ENCODE measurements at places on chromosomes 11 and 22.

GRCh38 chr22:40610329-40610850 is 26.1 kb downstream of the MRTFA start:
- DNase-seq, result no peak

DNA sequence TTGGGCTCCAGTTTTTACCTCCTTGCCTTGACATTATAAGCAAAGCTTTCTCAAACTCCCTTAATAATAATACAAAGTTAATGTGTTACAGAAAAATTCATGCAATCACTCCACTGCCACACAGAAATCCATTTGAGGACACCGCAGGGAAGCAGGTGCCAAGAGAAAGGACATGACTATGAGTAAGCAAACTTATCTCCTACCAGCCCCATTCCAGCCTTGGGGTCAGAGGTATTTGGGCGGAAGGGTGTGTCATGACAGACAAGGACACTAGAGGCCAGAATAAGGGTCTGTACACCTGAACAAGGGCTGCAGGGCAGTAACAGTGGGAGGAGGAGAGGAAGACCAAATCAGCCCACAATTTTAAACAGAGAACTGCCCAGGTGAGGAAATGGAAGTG is 5.9 kb downstream of the GNG3 start:
- no peak for DNase-seq

- no peak for DNase-seq
These were observed 36.7 kb upstream of the CD44 start for GRCh38 chr11:35102267-35102666.

DNA sequence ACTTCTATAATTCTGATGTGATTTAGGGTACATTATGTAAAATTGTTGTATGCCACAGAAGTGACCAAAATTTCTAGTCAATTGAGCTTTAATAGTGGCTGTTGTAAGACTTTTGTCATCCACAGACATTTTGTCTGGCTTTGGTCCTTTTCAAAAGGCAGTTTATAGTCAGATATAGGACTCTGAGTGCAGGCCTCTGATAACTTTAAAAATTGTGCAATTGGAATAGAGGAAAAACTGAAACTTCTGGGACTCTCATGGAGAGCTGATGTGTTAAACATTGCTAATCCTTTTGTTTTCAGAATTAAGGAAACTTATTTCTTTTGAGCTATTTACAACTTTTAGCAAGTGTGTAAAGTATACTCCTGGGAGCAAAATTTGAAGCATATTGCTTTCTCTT is 9.0 kb upstream of the MRPL17 start:
- no peak for DNase-seq

GRCh38 chr22:22748297-22748743 is 103.9 kb downstream of the GGTLC2 start:
- DNase-seq, result no peak

DNA sequence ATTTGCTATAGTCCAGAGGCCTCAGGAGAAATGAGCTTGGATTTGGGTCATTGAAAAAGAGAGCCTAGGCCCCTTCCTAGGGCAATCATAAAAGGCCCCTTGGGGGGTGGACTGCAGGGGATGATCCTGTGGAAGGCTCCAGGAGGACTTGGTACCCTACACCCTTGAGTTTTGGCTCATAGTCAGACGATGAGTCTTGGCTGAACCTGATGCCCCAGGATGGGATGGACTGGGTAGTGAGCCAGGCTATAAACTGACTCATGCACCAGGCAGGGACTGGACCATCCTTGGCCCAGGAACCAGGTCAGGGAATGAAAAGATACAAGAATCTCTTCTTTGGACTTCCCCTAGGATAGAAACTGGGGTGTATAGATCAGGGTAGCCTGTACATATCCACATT is 54.2 kb downstream of the NAV2 start:
- DNase-seq, result no peak

DNA sequence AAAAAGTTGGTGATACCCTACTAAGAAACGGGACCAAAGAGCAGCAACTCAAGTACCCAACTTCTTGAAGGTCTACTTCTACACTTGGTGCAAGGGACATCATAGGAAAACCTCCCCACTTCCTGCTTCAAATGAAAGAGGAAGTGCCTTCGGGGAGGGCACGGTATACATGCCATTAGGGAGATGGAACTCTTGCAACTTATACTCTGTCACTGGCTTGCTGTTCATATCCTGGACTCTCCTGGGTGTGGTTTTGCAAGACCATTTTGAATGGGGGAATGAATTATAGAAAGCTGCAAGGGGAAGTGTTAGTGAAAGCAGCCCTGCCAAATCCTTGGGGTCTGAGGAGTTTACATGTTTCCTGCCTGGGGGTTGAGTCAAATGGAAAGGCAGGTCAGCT is 41.9 kb downstream of the CSNK2A3 start:
- no peak for DNase-seq
